ENCODE measurements at places on chromosomes 5 and 9. TPM values are rescaled to one million over a fixed set of nuclear protein-coding genes. Genes with fewer than 3 reads are reported as not detected.

The ZFAND5 gene
- 208 TPM for polyA plus RNA-seq

The MEF2C gene
- 73.8 TPM for polyA plus RNA-seq

The ACOT12 gene
- not detected for polyA plus RNA-seq

The CCDC187 gene
- polyA plus RNA-seq, result 0.02 TPM

The STRBP gene
- 7.2 TPM for polyA plus RNA-seq

The TPPP gene
- 2.5 TPM for polyA plus RNA-seq

The FAM151B gene
- 1.3 TPM for polyA plus RNA-seq

Data from ovary (tissue), 10 donors.